Ureter (tissue), 1 donor: ENCODE measurements at places on chromosomes 5 and 9. TPM values are rescaled to one million over a fixed set of nuclear protein-coding genes. Genes with fewer than 3 reads are reported as not detected.

The PCDHGB4 gene
- total RNA-seq = 8.0 TPM

The TXN gene
- total RNA-seq = 170 TPM

The GABRP gene
- 0.42 TPM for total RNA-seq

The ZNF462 gene
- 74.8 TPM for total RNA-seq

The PCDHA7 gene
- 1.1 TPM for total RNA-seq

The RASGEF1C gene
- total RNA-seq = not detected

The SV2C gene
- total RNA-seq = 0.60 TPM

The EXOSC2 gene
- total RNA-seq = 29.7 TPM

The KCNIP1 gene
- total RNA-seq = not detected

- DNase-seq = no peak
These were observed 31.9 kb upstream of the STING1 start for GRCh38 chr5:139514486-139514856.

DNA sequence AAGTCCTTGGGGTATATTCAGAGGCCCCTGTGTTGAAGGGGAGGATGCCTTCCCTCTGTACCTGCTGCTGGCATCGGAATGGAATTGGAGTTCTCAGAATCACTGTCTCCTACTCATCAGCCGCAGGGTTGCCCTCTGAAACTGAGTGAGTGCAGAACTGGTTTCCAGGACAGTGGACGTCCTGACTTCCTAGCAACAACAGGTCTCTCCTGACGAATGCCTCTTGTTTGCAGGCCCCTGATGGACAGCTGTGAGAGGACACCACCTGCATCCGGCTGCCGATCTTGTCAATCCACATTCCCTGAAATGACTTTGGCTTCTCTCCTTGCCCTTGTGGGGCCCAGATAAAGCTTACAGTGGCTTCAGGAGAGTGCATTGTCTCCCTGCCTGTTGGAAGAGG is 274.5 kb downstream of the NSG2 start:
- DNase-seq = no peak

GRCh38 chr5:142441616-142442015 is 116.8 kb upstream of the SPRY4 start:
- no peak for DNase-seq

DNA sequence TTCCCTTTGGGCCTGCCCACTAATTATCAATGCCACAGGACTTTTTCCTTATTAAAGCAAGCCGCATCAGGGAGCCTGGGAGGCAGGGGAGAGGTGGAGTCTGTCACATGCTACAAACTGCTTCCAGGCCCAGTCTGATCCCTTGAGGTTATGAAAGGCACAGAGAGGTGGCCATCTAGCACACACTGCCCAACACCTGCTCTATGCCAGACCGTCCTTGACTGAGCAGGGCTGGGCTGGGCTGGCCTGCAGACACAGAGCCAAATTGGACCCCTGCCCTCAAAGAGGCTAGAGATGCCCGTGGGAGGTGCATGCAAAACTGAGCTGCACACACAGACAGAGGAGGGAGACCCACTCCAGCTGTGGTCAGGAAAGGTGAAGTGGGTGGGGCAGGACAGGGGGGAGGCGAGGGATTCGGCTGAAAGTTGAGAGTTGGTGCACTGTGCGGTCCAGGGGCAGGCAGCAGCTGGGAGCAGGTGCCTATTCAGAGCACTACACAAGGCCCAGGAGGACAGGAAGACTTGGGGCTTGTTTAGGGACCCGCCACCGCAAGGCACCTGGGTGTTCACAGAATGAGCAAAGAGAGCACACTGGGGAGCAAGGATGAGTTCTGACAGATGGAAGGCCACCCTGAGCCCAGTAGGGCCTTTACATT is 36.4 kb upstream of the TCF7 start:
- no peak for DNase-seq

DNA sequence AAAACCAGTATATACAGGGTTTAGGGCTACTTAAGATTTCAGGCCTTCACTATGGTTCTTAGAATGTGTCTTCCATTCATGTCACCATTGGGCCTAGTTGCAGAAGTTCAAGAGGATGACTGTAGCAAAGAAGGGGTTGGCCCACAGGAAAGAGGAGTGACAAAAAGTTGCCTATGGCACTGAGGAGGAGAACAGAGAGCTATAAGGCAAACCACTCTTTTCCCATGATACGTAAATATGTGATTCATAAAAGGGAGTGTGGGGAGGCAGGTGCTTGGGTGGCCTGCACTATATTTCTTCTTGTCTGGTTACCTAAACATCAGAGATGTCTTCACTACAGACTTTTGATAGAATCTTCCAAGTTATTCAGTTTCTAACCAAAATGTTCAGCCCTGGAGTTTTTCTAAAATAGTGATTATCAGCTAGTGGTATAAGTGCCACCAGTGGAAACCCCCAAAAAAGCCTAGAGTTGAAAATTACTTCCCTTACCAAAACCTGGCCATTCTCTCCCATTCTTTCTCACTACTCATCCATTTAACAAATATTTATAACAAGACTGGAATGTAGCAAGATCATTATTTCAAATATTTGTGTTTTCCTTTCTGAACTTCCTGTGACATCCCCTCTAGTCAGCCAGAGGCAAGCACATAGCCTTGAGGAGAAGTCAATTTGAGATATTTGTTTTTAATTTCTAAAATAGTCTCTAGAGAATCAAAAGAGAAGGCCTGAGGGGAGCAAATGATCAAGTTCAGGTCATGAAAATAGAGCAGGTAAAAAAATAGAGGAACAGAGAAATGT is 367.4 kb downstream of the EFNA5 start:
- no peak for DNase-seq

GRCh38 chr5:94159144-94159543 is 417.7 kb upstream of the POU5F2 start:
- no peak for DNase-seq

- DNase-seq = no peak
These were observed 510.9 kb upstream of the ZNF608 start for GRCh38 chr5:125257057-125257972.

DNA sequence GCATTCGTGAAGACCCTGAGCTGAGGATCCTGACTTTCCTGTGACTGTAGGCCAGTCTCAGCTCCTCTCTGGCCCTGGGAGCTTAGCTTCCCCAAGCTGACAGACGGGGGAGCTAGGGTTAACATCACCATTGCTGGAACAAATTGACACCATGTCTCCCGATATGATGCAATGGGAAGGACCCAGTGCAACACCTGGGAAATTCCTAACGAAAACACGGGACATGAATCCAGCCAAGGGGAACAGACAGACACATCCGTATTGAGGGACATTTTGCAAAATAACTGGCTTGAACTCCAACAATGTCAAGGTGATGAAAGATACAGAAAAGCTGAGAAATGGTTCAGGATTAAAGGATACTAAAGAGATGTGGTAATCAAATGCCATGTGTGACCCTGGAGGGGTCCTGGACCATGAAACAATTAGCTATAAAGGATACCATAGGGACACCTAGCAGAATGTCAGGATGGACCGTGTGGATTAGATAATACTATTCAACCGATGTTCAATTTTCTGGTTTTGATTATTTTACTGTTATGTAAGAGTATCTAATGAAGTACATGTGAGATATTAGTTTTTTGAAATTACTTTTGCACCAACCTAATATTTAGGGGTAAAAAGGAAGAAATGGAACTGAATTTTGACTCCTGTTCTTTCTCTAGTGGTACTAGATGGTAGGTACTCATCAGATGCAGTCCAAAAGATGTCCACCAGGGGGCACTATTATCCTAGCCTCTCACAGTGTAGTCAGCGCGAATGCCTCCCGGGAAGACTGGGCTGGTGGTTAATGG is 52.7 kb downstream of the NDST1 start:
- DNase-seq = peak; percentile 93

GRCh38 chr5:1651971-1652872 is 128.5 kb upstream of the LPCAT1 start:
- no peak for DNase-seq

GRCh38 chr9:21624675-21625644 is 142.8 kb upstream of the IFNE start:
- no peak for DNase-seq

- DNase-seq = no peak
These were observed 68.0 kb upstream of the IRX4 start for GRCh38 chr5:1950708-1951103.

DNA sequence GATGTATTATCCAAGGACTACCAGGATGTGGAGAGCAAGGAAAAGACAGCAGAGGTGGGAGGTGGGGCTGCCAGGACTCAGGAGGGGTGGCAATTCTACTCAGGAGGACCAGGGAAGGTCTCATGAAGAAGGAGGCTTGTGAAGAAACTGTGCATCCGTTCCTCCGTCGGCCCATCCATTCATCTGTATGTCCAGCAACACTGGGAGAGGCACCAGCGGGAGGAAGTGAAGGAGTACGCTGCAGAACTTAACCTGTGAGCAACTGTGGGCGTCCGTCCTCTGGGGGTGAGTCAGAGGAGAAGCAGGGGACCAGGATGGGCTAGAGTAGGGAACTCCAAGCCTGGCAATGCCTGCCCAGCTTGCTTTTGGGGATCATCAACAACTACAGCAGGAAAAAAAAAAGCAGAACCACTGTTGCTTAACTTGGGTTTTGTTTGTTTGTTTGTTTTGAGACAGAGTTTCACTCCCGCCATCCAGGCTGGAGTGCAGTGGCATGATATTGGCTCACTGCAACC is 47.3 kb upstream of the NEURL1B start:
- DNase-seq = no peak

DNA sequence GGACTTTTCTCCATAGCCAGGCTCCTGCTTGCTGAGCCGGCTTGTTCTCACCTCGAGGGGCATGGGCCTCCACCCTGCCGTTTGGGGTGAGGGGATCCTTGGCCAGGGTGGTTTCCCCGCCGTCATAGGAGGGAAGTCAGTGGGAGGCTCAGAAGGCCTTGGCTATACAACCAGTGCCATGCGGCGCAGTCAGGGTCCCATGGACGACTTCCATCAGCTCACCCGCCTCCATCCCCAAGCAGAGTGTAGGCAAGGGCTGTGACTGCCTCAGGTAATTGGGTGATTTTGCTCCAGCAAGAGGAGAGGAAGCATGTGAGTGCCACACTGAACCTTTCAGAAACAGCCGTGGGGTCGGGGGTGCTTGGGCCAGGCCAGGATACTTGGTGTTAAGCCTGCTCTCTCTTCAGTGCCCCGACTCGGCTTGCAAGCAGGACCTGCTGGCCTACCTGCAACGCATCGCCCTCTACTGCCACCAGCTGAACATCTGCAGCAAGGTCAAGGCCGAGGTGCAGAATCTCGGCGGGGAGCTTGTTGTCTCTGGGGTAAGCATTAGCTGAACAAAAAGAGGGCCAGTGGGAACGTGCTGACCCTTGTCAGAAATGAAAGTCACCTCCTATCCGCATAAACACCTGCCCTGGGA is 57.2 kb upstream of the LRRTM2 start:
- DNase-seq = no peak

- no peak for DNase-seq
These were observed 7.3 kb downstream of the COL5A1 start for GRCh38 chr9:134648701-134649530.

- DNase-seq = no peak
These were observed 78.4 kb downstream of the MAP1B start for GRCh38 chr5:72185496-72186329.

GRCh38 chr9:77952635-77953328 is 78.8 kb downstream of the GNAQ start:
- no peak for DNase-seq

DNA sequence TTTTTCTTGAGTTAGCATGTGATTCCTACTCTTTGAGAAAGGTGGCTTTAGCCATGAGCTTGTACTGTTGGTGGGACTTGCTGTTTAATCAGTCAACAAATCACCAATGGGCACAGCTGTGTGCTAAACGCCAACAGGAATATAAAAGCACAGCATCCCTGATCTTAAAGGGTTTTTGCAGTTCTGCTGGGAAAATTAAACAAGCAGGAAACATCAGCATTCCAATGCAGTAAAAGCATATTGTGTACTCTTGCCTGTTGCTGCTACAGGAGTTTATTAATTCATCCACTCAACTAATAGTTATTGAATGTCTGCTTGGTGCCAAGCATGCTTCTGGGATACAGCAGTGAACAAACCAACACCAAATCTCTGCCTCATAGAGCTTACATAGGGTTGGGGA is 27.4 kb upstream of the F2RL1 start:
- DNase-seq = no peak

DNA sequence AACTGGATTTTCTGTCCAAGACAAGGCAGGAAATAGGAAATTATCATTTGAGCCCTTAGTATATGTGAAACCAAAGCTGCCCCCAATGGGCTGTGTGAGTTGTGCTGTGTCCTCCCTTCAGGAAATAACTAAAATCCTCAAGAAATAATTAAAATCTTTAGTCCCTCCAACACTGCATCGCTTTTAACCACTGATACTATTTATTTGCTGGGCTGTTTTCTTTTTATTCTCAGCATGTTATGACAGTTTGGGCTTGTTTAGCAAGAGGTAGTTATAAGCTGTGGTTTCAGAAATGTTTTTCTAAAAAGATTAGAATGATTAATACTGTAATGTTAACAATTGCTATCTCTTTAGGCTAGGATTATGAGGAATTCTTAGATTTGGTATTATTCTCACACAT is 187.0 kb upstream of the KCNN2 start:
- no peak for DNase-seq

DNA sequence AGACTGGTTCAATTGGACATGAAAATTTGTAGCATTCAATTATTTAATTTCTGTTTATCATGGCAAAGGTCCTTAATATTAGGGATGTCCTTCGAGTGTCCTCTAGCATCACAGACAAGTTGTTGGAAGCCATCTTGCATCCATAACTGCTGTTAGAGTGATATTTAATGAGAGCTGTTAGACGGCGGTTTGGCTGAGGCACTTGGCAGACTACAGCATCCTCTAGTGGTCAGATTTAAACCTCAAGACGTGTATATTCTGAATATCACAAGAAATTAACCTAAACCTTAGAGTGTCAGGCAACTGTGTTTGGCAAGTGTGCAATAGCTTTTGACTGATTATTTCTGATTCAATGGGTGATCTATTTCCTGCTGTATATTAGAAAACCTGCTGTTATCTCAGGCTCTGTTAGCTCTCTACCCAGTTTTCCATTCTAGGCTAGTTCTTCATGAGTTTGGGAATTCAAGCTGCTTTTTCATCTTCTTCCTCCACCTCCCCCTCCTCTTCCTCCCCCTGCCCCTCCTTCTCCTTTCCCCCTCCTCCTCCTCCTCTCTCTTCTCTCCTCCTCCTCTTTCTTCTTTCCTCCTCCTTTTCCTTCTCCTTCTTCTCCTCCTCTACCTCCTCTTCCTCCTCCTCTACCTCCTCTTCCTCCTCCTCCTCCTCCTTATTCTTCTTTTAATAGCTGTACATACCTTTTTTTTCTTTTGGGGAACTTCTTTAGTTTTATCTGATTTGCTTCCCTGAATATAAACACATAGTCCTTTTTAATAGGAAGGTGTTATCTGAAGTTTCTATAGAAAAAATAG is 8.6 kb downstream of the SPINK1 start:
- DNase-seq = no peak

GRCh38 chr5:161286066-161286655 is 260.4 kb downstream of the GABRB2 start:
- no peak for DNase-seq

- no peak for DNase-seq
These were observed 52.2 kb downstream of the ABHD17B start for GRCh38 chr9:71858812-71859211.

- no peak for DNase-seq
These were observed 99.0 kb downstream of the PDE6A start for GRCh38 chr5:149845601-149846000.

GRCh38 chr5:4882186-4882585 is 257.9 kb upstream of the ADAMTS16 start:
- no peak for DNase-seq

GRCh38 chr9:34343090-34343489 is 13.7 kb downstream of the NUDT2 start:
- peak; percentile 61 for DNase-seq

- no peak for DNase-seq
These were observed 113.3 kb downstream of the MTREX start for GRCh38 chr5:55421074-55421529.
